ENCODE measurements at places on chromosomes 4 and X.

DNA sequence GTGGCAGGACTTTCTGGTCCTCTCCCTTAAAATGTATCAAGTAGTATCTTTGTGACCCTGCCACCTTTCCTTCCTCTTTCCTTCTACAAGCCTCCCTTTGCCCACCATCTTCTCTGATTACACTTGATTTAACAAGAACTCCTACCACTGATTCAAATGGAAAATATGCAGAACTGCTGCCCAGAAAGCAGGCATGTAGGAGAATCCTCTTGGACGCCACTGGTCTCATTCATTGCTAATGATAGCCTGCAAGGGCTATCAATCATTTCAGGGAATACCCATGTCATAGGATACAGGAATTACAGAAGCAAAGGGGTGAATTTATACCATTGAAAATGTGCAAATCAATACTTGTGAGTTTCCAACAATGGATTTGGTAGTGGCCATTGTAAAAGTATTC is 294.6 kb upstream of the NRK start:
- DNase-seq = no peak

DNA sequence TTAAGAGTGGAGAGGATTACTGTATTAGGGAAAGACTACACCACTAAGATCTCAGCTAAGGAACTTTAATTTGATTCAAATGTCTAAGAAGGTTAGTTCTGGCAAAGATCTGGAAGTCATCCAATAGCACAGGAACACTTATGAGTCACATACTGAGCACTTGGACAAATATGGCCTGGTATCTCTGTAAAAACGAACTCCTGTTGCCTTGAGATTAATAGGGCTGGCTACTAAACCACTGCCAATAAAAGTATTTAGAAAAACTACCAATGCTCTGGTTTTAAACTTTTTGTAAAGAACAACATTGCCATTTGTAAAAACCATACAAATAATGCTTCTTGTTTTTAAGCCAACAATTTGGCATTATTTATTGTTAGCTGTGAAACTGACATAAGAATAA is 70.5 kb downstream of the SEC24D start:
- DNase-seq = no peak

DNA sequence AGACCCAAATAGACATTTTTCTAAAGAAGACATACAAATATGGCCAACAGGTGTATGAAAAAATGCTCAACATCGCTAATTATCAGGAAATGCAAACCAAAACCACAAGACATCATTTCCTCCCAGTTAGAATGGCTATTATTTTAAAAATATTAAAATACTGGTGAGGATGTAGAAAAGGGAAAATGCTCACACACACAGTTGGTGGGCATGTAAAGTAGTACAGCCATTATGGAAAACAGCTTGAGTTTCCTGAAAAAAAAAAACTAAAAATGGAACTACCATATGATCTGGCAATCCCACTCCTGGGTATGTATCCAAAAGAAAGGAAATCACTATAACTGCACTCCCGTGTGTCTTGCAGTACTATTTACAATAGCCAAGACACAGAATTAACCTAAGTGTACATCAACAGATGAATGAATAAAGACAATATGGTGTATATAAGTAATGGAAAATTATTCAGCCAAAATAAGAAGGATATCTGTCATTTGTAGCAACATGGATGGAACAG is 128.9 kb upstream of the DKK2 start:
- DNase-seq = no peak

DNA sequence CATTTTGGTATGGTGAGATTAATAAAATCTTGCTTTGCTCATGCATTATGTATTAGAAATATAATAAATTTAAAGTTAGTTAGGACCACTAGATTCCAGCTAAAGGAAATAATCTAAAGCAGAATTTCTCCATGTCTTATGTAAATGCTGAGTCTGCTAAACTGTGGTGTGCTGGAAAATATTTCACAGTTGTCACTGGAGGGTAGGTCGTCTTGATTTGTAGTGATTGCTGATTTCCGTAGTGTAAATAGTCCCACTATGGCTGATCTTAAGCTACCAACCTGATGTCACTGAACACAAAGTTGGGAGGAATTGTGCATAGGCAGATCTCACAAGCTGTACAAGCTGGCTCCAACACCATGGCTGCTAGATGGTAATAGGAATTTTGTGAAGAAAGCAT is 133.4 kb upstream of the NR3C2 start:
- DNase-seq = no peak

GRCh38 chr4:48247142-48247877 is 22.3 kb downstream of the TEC start:
- DNase-seq = no peak

DNA sequence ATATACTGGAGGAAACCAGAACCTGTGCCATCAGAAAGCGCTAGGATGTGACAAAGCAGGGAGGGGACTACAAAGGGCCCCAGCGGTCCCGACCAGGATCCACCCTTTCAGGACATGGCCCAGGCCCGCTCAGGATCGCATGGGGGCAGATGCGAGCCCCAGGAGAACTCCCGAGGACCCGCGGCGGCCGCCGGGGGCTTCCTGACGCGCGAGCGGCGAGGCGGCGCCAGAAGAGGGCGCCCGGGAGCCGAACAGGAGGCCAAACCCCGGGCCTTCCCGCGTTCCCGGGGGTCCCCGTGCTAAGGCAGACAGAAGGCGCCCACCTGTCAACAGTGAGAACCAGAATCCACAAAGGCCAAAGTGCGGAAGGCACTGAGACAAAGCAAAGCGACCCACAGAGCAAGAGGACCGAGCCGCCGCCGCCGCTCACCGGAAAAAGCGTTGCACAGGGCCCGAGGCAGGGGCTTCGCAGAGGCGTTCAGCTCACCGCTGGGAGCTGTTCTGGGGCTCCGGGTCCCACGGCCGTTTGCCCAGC is 7.3 kb upstream of the OPN1LW start:
- DNase-seq = peak; percentile 42

- no peak for DNase-seq
These were observed 155.9 kb downstream of the STIM2 start for GRCh38 chr4:27016551-27016950.

- DNase-seq = no peak
These were observed 115.0 kb upstream of the TLL1 start for GRCh38 chr4:165758086-165758485.

DNA sequence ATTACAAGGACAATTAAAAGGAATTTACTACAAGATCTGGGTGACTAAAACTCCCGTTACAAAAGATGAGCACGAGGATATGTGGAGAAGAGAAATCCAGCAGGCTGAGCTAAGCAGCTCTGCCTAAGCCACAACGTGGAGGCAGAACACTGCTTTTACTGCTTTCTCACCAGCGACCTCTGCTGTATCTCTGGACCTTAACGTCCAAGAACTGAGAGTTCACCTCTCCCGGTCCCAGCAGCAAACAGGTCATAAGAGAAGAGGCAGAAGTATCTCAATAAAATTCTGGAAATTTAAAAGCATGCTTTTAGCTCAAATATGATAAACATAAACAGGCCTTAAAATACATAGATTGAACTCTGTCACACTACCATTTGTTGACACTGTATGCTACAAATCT is 81.0 kb downstream of the ADGRA3 start:
- no peak for DNase-seq

- DNase-seq = no peak
These were observed 178.4 kb downstream of the MGST2 start for GRCh38 chr4:139844057-139844456.

GRCh38 chr4:129988957-129989356 is 893.0 kb downstream of the C4orf33 start:
- DNase-seq = no peak

- no peak for DNase-seq
These were observed 8.2 kb upstream of the YIPF6 start for GRCh38 chrX:68490644-68491043.

- DNase-seq = no peak
These were observed 166.2 kb upstream of the FGF13 start for GRCh38 chrX:138877746-138878145.

DNA sequence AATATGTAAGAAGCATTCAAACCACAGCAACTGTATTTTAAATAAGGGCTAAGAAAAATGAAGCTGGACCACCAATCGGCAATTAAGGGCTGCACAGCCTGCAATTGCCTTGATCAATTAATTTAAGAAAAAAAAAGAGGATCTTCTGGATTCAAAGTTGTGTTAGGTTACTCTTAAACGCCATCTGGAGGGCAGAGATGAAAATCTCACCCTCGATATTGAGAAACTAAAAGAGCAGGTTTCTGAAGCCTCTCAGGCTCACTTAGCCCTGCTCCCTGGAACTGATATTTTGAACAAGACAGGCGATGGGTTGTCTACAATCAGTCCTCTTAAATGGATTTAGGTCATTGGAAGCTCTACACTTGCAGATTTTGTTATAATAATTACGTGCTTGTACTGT is 579.4 kb downstream of the GRXCR1 start:
- DNase-seq = no peak

DNA sequence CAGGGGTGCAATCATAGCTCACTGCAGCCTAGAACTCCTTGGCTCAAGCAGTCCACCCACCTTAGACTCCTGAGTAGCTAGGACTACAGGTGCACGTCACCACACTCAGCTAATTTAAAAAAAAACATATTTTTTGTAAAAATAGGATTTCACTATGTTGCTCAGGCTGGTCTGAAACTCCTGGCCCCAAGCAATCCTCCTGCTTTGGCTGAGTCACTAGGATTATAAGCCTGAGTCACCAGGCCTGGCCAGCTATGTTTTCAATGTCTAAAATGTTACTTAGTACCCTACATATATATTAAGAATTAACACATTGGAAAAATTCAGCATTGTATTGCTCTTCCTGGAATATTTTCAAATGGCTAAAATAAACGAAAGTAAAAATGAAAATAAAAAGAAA is 37.5 kb downstream of the PNPLA4 start:
- DNase-seq = no peak

GRCh38 chr4:123397144-123398065 is 810 bp downstream of the SPRY1 start:
- DNase-seq = peak; percentile 30

DNA sequence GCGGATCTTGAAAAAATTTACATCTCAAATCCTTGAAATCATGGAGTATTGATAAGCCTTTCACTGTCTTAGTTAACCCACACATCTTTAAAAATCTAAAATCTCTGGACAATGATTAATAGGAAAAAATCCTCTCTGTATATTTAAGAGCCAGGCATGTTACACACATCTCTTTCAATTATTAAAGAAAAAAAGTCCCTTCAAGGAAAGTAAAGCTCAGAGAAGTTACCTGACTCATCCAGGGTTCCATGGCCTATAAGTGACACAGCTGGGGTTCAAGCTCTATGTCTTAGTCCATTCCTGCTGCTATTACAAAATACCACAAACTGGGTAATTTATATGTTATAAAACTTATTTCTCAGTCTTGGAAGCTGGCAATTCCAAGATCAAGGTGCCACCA is 14.2 kb upstream of the FGF16 start:
- no peak for DNase-seq

- DNase-seq = no peak
These were observed 95.7 kb upstream of the NKX1-1 start for GRCh38 chr4:1501754-1502500.

GRCh38 chrX:41616935-41617334 is 71.8 kb upstream of the GPR34 start:
- no peak for DNase-seq

- DNase-seq = no peak
These were observed 34.0 kb upstream of the UCP1 start for GRCh38 chr4:140602714-140603113.

DNA sequence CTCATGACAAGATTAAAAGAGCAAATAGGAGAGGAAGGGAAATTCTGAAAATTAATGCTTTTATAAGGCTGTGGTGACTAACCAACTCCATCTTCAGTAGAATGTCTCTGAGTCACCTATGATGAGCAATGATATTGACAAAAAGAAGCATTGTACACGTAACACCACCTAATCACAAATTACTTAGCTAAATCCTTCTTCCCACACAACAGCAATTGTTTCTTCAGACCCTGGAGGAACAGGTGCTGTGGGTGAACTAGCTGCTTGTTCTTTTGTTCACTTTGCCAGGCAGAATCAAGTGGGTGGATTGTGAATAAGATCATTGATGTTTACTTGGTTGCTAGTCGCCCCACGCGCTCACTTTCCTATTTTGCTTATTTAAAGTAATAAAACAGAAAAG is 315.5 kb downstream of the CAMK2D start:
- peak; percentile 3 for DNase-seq

DNA sequence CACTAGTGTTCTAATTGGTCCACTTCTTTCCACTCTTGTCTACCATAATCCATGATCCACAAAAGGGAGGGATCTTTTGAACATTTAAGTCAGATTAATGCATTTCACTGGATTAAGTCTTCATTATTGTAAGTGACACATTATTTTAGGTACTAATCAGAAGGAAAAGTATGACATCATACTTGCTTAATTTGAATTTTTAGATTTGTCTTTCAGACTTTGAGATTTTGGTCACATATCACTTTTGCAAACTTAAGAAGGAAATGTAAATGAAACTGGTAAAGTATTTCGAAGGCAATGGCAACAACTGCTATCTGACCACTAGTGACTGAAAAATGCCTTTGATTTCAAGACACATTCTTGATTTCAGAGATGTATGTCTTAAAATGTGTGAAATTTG is 5.2 kb downstream of the MMRN1 start:
- no peak for DNase-seq

- no peak for DNase-seq
These were observed 55.3 kb downstream of the FIP1L1 start for GRCh38 chr4:53432528-53433424.

- DNase-seq = peak; percentile 15
These were observed 81.2 kb downstream of the APOOL start for GRCh38 chrX:85084770-85085393.

GRCh38 chr4:38920186-38920585 is 52.6 kb downstream of the FAM114A1 start:
- DNase-seq = no peak

DNA sequence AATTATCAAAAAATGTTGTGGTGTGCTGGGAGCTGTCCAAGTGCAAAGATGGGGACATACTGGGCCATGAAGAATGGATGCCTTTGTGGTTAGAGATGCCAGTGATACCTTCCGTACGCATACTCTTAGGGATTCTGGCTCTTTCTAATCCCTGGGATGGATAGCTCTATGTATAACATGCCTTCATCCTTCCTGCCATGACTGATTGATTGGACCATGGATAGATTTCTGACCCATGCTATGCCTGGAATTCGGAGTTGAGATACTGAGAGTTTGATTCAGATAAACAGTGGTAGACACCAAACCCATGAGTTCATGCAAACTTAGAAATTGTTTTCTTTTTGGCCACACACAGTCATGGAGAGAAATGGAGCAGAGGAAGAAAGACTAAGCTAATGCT is 147.2 kb upstream of the WDFY3 start:
- no peak for DNase-seq

All from NCI-H1930 (cell line).